ENCODE measurements at places on chromosomes 12 and 14.

GRCh38 chr14:77607741-77608302 lies 8.6 kb downstream of the SPTLC2 start:
- DNase-seq: no peak

DNA sequence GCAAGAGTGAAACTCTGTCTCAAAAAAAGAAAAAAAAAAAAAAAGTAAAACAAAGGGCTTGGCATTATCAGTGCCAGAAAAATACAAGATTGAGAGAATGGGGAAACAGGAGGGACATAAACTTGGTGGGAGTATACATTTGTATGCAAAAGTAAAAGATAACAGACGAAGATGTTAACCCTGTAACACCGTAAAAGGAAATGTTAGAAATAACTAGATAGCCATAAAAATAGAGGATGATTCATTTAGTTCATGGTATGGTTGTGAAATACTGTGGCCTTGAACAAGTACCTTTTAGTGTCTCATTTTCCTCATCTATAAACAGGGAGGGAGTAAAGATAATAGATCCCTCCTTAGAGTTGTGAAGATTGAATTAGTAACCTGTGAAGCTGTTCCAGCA lies 33.3 kb downstream of the ATP2A2 start:
- no peak for DNase-seq

DNA sequence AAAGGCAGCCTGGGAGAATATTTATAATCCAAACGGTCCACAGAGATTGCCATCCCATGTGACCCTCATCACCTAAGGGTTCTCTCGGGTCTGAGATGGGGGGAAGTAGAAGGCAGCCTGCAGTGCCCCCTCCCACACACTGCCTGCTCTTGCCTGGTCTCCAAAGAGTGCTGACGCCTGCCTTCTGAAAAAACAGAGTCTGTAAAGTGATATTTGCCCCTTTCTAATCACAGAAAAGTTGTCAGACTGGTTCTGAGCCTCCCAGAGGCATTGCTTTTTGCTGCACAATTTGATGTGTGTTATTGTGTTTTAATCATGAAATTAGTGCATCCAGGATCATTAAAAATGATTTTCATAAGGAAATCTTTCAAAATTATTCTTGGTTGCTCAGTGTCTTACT lies 59.2 kb downstream of the TMEM30B start:
- no peak for DNase-seq

- no peak for DNase-seq
Observed at GRCh38 chr12:132596016-132596415, 14.4 kb downstream of the LRCOL1 start.

GRCh38 chr12:95248604-95249360 lies 31.2 kb downstream of the VEZT start:
- DNase-seq: no peak

GRCh38 chr14:69615496-69616407 lies 4.4 kb downstream of the SUSD6 start:
- no peak for DNase-seq

DNA sequence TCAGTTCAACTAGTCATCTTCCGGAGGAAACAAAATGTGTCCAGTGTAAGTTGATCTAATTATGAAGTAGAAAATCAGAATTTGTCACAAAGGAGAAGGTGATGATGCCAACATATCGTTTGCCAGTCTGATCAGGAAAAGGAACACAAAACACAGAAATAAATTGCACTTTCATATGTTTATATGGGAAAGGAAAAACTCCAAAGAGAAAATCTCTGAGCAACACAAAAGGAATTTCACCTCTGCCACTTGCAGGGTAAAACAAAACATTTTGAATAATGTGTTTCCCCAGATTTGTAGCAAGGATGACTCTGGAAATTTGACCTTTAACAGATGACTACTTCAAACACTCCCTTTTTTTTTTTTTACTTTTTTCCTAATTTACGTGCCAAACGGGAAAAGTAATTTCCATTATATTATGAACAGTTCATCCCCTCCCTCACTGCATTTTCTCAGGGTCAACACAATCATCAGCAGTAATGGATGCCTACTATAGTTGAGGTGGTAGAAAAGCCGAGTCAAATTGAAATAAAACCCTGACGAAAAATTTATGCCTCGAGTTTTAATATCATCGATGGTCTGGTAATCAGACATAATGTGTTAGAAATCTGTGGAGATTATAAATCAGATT lies 25.6 kb downstream of the MGAT4C start:
- DNase-seq: no peak

- DNase-seq: no peak
Observed at GRCh38 chr14:73426877-73427276, 31.5 kb downstream of the NUMB start.

DNA sequence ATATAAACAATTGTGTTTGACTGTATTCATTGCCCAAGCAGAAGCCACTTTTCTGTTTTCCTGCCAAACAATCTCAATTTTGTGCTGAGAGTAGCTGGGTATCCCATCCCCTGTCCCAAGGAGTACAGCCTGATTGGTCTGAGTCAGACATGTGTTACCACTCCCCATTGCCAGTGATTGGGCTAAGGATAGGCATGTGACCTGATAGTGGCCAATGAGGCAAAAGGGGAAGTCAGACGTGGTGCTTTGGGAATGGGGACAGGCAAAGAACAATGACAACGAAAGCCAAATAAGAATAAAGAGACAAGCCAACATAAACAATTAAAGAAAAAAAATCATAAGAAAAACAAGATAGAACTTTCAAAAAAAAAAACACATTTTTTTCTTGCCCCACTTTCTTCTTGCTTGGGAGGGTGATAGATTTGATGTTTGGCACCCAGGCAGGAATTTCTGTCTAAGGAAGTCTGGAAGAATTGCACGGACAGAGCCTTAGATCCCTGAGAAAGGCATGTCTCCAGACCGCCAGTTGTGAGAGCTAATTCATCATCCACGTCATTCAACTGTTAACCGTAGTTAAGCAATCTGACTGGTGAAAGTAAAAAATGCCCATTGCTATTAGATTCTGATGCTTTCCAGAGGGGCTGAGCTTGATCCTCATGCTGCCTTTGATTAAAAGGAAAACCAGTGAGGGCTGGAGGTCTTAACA lies 626.6 kb upstream of the TMEM132C start:
- DNase-seq: no peak

- DNase-seq: no peak
Observed at GRCh38 chr12:48542300-48542928, 17.0 kb downstream of the OR8S1 start.

- no peak for DNase-seq
Observed at GRCh38 chr12:120873226-120873625, 30.9 kb downstream of the SPPL3 start.

GRCh38 chr14:59582161-59582560 lies 5.5 kb upstream of the CCDC175 start:
- no peak for DNase-seq

DNA sequence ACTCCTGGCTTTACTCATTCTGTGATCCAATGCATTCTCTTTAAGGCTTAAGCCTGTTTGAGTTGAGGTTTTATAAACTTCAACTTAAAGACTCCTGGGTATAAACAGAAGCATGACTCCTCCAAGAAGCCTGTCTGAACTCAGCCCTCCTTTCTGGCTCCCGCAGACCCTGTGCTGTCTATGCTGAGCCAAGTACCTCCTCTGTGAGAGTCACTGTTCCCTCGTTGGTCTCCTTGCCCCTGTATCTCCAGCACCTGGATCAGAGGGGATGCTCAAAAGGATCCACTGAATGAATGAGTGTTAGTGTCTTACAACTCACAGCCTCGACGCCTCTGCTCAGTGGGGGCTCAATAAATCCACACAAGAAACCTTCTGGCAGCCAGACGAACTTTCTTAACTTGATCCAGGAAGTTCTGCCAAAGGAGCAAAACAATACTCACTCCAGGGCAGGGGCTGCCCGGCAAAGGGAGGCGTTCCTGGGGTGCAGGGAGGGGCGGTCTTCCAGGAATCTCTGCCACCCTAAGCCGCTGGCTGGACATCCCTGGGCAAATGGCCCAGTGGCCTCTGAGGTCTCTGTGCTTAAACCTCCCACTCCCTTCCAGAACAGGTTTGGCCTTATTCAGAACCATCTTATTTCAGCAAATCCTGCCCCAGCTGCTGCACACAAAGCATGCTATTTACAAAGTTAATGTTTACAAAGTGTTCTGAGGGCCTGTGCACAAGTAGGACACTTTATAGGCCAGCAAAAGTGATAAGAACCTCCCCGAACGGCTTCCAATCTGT lies 32.9 kb downstream of the MAP1LC3B2 start:
- no peak for DNase-seq

DNA sequence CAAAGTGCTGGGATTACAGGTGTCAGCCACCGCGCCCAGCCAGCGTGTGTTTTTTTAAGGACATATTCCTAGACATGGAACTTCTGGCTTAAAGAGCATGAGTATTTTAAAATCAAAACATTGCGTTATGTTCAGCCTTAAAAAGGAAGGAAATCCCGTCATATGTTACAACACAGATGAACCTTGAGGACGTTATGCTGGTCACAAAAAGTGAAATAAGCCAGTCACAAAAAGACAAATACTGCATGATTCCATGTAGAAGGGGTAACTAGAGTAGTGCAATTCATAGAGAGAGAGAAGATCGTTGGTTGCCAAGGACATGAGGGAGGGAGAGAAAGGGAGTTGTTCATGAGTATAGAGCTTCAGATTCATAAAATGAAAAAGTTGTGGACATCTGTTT lies 53.9 kb downstream of the ACACB start:
- no peak for DNase-seq

GRCh38 chr14:93050761-93051160 lies 65.0 kb downstream of the ITPK1 start:
- DNase-seq: no peak

DNA sequence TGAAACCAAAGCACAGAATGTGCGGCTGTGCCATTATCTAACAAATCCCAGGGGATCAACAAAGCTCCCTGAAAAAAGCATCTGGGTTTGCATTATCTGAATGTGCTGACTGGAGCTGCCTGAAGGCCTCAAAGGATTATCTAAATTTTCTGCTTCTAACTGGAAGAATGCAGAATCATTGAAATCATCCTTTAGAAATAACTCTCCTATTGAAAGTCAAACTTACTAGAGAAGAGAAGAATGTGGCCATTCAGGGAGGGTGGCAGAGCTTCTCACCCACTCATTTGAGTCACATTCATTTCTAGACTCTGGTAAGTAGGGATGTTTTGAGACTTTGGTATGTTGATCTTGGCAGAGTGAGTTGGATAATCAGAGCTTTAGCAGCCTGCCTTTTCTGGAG lies 220.6 kb upstream of the RGS6 start:
- no peak for DNase-seq

- DNase-seq: no peak
Observed at GRCh38 chr14:89621009-89621421, 204.0 kb upstream of the FOXN3 start.

DNA sequence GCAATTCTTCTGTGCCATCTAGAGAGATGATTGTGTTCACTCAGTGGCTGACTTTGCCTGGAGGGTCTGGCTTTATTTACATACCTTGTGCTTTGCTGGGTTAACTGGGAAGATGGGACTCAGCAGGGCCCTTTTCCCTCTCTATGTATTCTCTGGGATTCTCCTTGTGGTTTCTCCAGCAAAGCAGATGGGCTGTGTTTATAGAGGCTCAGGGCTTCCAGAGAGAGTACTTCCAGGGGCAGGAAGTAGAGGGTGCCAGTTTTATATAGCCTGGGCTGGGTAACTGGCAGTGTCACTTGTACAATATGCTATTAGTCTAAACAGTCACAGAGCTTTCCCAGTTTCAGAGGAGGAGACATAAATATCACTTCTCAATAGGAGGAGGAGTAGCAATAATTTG lies 509.9 kb downstream of the DIO2 start:
- DNase-seq: no peak

DNA sequence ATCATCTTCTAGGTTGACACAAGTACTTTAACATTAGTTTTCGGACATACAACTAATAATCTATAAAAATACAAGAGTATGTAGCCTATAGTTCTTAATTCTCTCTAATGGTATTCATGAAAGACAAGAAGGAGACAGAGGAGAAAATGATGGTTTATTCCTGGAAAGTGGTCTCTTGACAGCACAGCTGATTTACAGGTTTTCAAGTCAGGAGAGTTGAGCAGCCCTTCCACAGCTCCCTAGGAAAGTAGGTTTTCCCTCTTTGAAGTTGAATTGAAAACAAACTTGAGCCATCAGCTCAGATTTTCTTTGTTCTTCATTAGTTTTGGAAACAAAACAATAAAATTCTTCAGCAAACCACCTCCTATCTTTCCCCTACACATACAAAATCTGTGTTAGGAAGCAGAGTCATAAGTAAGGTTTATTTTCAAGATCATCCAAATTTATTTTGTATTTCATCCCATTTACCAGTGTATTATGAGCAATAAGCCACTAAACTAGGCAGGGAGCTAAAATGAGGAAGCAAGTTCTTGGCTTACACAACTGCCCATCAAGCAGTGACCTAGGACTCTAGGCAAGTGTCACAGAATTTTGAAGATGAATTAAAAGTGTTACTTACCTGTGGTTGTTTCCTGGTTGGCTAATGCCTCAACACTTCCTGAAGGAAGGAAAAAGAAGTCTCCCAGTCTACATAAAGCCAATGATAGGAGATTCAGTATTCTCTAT lies 357.0 kb downstream of the BCAT1 start:
- no peak for DNase-seq

GRCh38 chr14:72638021-72638420 lies 255.9 kb downstream of the DPF3 start:
- DNase-seq: no peak

GRCh38 chr12:110928700-110929099 lies 8.3 kb upstream of the MYL2 start:
- no peak for DNase-seq

GRCh38 chr12:117331691-117332090 lies 29.7 kb downstream of the NOS1 start:
- no peak for DNase-seq

GRCh38 chr12:96195845-96196451 lies 1.8 kb downstream of the ELK3 start:
- DNase-seq: no peak

DNA sequence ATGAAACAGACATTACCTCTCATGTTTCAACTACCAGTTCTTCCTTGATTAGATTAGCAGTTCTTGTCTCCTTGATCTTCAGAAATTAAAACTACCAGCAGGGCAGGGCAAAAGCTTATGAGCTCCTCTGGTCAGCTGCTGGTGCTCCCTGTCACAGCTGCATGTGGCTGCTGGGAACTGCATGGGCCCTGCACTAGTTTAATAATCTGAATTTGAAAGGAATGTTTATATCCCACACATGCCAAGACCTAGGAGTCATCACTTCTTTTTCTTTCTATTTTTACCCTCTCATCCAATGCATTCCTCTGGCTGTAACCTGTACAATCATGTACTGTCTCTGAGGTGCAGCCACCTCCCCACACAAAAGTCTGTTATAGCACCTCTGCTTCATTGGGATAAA lies 73.9 kb downstream of the ARMH4 start:
- no peak for DNase-seq

DNA sequence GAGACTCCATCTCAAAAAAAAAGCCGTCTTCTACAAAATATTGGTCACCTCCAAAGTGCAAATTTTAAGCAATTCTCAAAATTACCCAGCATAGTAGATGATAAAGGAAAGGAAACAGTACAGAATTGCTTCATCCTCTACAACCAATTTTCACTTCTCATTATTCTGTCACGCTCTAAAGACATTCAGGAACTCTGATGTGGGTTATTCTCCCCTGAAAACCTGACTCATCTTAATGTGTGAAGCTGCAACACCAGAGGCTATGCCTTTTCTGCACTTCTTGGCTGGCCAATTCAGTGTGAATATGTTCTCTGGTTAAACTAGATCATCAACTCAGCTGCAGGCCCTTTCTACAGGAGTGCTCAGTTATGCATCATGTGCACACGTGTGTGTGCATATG lies 11.0 kb downstream of the PTGER2 start:
- no peak for DNase-seq

Measured in vagina (tissue), 2 donors.